ENCODE measurements at places on chromosomes 2 and 18.

GRCh38 chr2:99725820-99726219, 236.0 kb upstream of the REV1 start:
- no peak for DNase-seq

DNA sequence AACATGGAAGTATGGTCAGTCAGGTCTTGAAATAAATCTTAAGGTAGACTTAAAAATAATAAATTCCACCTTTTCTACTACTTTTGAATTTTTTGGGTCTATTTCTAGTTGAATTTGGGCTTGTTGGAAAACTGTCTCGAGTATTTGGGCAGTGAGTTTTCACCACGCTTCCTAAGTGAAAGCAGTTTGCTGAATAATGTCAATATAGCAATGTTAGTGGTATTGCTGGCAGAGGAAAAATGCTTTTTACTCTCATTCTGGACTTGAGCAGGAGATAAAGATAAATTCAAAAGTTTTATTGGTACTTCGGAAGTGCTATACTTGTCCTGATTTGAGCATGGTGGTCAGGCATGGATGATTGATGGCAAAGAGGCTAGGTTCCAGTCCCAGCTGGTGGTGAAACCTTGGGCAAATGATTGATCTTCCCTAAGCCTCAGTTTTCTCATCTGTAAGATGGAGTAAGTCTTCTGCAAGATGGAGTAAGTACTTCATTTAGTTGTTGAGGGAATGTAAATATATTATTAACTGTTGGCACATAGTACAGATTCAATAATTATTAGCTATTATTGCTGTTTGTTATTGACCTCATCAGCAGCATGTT, 503.5 kb upstream of the ZEB2 start:
- DNase-seq = no peak

GRCh38 chr2:9763356-9764152, 79.7 kb upstream of the TAF1B start:
- DNase-seq = no peak

GRCh38 chr2:68282811-68283418, 30.6 kb upstream of the PPP3R1 start:
- DNase-seq = no peak

GRCh38 chr2:43376523-43377198, 150.3 kb upstream of the ZFP36L2 start:
- DNase-seq = no peak
